Uterus (tissue), 4 donors: ENCODE measurements at places on chromosomes 12 and 14.

GRCh38 chr14:79543967-79544697, 667.2 kb downstream of the DIO2 start:
- H3K4me1 ChIP-seq: peaks cover 6% of the 10 kb centered on the region
- no peak overlapping the region for H3K27ac ChIP-seq
- H3K4me3 ChIP-seq: no peak overlapping the region
- no peaks in the 10 kb centered on the region for H3K27me3 ChIP-seq
- no peak for DNase-seq

DNA sequence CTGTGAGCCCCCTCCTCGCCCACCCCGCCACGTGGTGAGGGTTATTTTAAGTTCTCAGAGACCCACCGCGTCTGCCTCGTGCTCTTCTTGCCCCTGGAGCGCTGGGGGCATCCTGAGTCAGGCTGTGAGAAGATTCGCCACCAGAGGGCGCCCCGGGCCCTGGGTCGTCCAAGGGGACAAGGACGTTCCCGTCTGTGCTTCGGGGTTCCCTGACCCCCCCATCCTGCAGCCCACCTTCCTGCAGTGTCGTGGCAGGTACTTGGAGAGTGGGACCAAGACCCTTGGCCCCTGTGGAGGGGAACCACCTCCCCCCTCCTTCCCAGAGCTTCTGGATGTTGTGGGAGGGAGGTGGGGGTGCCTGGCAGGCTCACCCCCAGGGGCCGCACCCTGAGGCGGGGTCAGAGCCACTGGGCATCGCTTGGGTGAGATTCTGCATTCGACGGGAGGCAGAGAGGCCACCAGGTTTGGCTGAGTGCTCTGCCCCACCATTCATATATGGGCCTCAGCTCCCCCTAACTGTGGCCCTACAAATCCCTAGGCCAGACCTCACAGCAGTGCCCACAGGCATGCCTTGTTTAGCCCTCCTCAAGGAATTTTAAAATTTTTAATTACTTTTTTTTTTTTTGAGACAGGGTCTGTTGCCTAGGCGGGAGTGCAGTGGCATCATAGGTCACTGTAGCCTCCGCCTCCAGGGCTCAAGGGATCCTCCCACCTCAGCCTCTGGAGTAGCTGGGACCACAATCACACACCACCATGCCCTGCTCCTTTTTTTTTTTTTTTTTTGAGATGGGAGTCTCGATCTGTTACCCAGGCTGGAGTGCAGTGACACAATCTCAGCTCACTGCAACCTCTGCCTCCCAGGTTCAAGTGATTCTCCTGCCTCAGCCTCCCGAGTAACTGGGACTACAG, 17.0 kb downstream of the RHOF start:
- H3K36me3 ChIP-seq: no peaks in the 10 kb centered on the region
- H3K27ac ChIP-seq: no peak overlapping the region
- H3K4me3 ChIP-seq: no peak overlapping the region
- no peaks in the 10 kb centered on the region for H3K4me1 ChIP-seq
- no peaks in the 10 kb centered on the region for H3K27me3 ChIP-seq

DNA sequence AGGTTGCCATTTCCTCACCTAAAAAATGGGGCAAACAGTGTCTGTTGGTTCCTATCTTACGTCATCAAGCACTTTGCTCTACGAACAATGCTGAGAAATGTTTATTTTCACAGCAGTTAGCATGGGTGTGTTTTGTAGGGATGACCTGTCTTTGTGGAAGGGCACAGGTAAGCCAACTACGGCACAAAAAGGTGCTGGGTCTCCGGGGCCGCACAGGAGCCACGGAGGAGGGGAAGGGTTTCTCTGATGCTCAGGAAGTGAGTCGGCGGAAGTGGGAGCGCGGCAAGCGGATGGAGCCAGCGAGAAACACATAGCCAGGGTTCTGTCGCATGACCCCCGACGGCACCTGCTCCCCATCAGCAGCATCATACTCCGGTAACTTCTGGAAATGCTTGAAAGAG, 65.6 kb upstream of the TCL1B start:
- no peak for DNase-seq
- H3K27ac ChIP-seq: no peak overlapping the region
- no peaks in the 10 kb centered on the region for H3K4me1 ChIP-seq
- H3K4me3 ChIP-seq: no peak overlapping the region

- H3K27me3 ChIP-seq: no peaks in the 10 kb centered on the region
- H3K27ac ChIP-seq: no peak overlapping the region
- no peak overlapping the region for H3K4me3 ChIP-seq
- DNase-seq: no peak
- H3K36me3 ChIP-seq: no peaks in the 10 kb centered on the region
Measured at GRCh38 chr12:1131811-1132224, 140.8 kb downstream of the ERC1 start.

- no peak overlapping the region for H3K27ac ChIP-seq
- H3K36me3 ChIP-seq: no peaks in the 10 kb centered on the region
- H3K4me1 ChIP-seq: no peaks in the 10 kb centered on the region
Measured at GRCh38 chr12:90290980-90291975, 582.6 kb upstream of the ATP2B1 start.

DNA sequence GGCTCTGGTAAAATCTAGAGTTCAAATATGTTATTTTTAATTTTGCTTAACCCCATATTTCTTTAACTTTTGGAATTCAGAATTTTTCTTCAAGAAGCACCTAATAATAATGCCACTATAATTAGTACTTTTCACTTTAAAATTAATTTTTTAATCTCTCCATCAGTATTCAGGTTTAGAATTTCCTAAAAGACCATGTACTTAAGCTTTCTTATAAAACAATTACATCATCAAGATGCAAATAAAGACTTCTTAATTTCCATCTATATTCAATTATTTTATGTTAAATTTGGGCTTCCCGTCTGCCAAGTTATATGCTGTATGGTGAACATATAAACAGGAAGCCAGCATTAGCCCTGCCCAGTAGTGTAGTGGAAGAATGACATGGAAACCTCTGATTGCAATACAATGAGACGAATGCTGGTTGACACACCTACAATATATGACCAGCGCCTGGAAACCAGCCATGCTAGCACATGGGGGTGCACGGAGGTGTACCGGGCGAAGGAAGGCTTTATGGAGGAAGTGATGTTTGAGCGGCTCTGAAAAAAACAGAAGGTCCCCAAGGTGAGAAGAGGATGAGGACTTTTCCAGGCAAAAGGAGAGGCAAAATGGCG, 82.2 kb downstream of the LLPH start:
- no peaks in the 10 kb centered on the region for H3K27me3 ChIP-seq
- DNase-seq: no peak
- no peaks in the 10 kb centered on the region for H3K36me3 ChIP-seq
- H3K27ac ChIP-seq: no peak overlapping the region
- H3K4me1 ChIP-seq: no peaks in the 10 kb centered on the region

DNA sequence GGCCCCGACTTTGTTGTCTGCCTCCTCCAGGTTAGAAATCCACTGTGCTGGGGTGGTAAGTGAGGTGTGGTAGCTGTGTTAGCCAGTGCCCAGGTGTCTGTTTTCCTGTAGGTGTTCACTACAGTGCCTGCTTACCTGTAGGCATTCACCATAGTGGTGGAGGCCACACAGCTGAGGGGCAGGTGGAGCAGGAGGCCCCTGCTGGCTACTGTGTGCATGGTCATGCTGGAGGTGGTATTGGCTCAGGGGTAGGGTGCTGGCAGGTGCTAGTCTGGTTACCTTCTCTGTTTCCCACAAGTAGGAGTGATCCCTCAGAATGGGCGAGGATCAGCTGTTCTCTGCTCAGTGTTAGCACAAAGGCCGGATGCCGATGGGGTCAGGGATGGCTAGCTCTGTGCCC, 217.3 kb downstream of the SYT10 start:
- DNase-seq: no peak
- no peak overlapping the region for H3K27ac ChIP-seq
- no peaks in the 10 kb centered on the region for H3K27me3 ChIP-seq
- no peaks in the 10 kb centered on the region for H3K36me3 ChIP-seq
- no peak overlapping the region for H3K4me3 ChIP-seq

DNA sequence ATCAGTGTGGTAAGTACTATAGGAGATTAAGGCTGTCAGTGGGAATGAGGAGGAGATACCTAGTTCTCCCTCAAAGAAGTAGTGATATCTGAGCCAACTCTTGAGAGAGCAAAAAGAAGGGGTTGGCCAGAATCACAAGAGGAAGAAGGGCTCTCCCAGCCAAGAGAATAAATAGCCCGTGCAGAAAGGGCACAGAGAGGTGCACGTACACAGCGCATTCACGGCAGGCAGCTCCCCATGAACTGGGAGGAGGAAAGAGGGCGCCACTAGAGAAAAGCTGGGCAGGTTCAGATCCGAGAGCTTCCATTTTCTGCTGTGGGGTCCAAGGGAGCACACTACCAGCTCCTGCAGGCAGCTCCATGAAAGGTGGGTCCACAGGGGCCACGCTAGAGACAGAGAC, 59.9 kb downstream of the PPP2R5E start:
- H3K4me1 ChIP-seq: no peaks in the 10 kb centered on the region
- no peak overlapping the region for H3K27ac ChIP-seq
- no peaks in the 10 kb centered on the region for H3K27me3 ChIP-seq

- no peaks in the 10 kb centered on the region for H3K36me3 ChIP-seq
- DNase-seq: no peak
- no peak overlapping the region for H3K4me3 ChIP-seq
- no peaks in the 10 kb centered on the region for H3K27me3 ChIP-seq
- peaks cover 12% of the 10 kb centered on the region for H3K4me1 ChIP-seq
Measured at GRCh38 chr14:68177728-68178127, 358.1 kb downstream of the RAD51B start.

GRCh38 chr14:29709490-29709889, 218.2 kb downstream of the PRKD1 start:
- no peak overlapping the region for H3K27ac ChIP-seq
- no peaks in the 10 kb centered on the region for H3K27me3 ChIP-seq
- H3K36me3 ChIP-seq: no peaks in the 10 kb centered on the region
- no peak overlapping the region for H3K4me3 ChIP-seq
- H3K4me1 ChIP-seq: no peaks in the 10 kb centered on the region

- H3K27ac ChIP-seq: no peak overlapping the region
- no peaks in the 10 kb centered on the region for H3K27me3 ChIP-seq
- no peaks in the 10 kb centered on the region for H3K36me3 ChIP-seq
- no peak overlapping the region for H3K4me3 ChIP-seq
- H3K4me1 ChIP-seq: no peaks in the 10 kb centered on the region
Measured at GRCh38 chr12:10726945-10727344, 3.8 kb upstream of the YBX3 start.

GRCh38 chr14:26845151-26845818, 247.5 kb upstream of the NOVA1 start:
- H3K36me3 ChIP-seq: no peaks in the 10 kb centered on the region
- DNase-seq: no peak
- no peak overlapping the region for H3K4me3 ChIP-seq
- H3K27me3 ChIP-seq: no peaks in the 10 kb centered on the region

DNA sequence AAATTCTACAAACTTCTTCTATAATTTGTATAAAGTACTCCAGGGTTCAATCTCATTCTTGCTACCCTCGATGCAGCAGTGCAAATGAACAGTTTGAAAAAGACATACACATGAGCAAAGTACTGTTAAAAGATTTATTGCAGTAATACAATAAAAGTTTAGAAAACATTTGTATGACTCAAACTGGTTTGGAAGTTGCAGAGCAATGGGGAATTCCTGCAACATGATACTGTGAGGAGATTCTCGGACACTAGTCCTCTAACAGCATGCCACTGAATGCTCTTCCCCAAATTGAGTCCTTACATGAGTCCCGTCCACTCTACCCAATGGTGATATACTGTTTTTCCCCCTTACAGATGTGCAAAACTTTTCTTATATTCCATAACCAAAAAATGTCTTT, 45.4 kb downstream of the ATG14 start:
- H3K36me3 ChIP-seq: no peaks in the 10 kb centered on the region
- no peak for DNase-seq
- no peak overlapping the region for H3K27ac ChIP-seq
- no peak overlapping the region for H3K4me3 ChIP-seq
- H3K27me3 ChIP-seq: no peaks in the 10 kb centered on the region

DNA sequence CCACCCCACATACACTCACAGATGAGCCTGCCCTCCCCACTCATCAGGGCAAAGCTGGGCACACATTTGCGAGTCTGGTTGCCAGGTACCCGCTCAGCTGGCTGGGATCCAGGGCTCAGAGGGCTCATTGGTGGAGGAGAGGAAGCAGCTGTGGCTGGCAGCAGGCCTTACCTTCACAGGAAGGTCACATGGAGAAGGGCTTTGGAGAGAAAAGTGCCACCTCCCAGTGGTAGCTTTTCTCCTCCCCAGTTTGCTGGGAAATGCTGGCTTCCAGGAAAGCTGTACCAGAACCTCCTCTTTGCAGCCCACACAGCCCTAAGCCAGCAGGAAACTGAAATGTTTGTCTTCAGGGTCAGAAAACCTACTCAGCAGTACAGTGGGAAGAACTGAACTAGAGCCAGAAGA, 55.6 kb downstream of the LGMN start:
- peaks cover under 1% of the 10 kb centered on the region for H3K4me1 ChIP-seq
- H3K36me3 ChIP-seq: no peaks in the 10 kb centered on the region
- DNase-seq: peak; percentile 70
- no peak overlapping the region for H3K4me3 ChIP-seq

- DNase-seq: peak; percentile 17
- peak overlapping the region; percentile 41 for H3K4me3 ChIP-seq
- peaks cover 11% of the 10 kb centered on the region for H3K27me3 ChIP-seq
- H3K27ac ChIP-seq: no peak overlapping the region
Measured at GRCh38 chr14:32934881-32935633, 3.6 kb upstream of the NPAS3 start.

DNA sequence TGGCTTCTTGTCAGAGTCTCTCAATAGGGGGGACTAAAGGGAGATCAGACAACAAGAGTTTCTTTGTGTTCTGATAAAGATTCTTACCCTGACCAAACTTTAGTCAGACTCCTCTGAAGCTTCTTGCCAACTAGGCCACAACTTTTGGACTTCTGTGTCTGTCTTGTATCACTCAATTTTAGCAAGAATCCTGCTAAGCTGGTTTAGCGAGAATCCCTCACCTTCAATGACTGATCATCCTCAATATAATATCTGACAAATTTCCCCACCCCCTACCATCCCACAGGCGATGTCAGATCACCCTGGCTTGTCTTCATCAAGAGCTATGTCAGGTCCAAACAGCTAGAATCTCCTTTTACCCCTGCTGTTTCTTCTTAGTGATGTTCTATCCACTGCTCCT, 215.2 kb downstream of the RASSF9 start:
- no peak overlapping the region for H3K4me3 ChIP-seq
- H3K27ac ChIP-seq: no peak overlapping the region
- no peaks in the 10 kb centered on the region for H3K4me1 ChIP-seq
- no peaks in the 10 kb centered on the region for H3K36me3 ChIP-seq
- no peak for DNase-seq
- no peaks in the 10 kb centered on the region for H3K27me3 ChIP-seq

DNA sequence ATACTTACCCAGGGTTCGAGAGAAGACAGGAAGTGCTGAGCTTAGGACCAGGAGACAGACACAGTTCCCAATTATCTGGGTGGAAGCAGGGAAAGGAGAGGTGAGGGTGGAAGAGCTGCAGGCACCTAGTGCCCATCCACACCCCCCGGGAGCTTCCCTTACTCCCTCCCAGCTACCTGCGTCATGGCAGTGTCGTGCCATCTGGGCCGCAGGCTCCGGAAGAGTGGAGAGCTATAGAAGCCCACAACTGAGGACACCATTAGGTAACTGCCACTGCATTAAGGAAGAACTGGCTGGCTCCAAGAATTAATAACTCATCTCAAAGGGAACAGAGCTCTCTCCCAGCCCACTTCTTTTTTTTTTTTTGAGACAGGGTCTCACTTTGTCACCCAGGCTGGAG, 5.8 kb upstream of the DHH start:
- H3K4me1 ChIP-seq: no peaks in the 10 kb centered on the region
- DNase-seq: no peak
